ENCODE measurements at places on chromosomes 7 and 10. TPM values are rescaled to one million over a fixed set of nuclear protein-coding genes. Genes with fewer than 3 reads are reported as not detected.

GRCh38 chr7:102453319-102453718 lies 11.3 kb downstream of the ALKBH4 start:
- no peak for DNase-seq

Gene FAM237B
- not detected for total RNA-seq

Gene TCAF2
- total RNA-seq = 4.4 TPM

Gene BTRC
- 18.2 TPM for total RNA-seq

GRCh38 chr10:13801907-13802288 lies 215.1 kb downstream of the PRPF18 start:
- no peak for DNase-seq

DNA sequence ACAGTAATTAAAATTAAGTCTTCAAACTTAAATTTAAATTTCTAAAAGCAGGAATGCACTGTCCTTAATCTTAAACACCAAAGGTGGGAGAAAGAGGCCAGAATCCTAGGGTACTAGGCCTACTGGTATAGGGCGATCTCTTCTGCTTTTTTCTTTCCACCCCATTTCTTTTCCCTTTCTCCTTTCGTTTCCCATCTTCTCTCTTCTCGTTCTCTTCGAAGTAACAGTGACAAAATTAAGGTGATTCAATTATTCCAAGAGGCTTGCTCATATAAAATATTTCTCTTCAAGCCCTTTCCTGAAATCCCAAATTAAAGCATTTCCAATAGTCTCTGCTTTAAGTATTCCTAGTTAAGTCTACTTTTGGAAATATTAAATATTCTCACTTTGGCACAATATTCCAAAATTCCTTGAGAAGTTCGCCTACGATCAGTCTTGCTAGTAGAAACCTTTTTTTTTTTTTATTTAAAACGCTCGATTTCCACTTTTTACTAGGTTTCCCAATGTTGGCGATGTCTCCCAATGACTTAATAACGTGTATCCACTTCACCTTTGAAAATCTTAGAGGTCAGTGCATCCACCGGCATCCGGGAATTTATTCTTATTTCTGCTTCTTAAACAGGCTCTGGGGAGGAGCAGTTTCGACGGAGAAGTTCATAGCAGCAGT lies 765 bp upstream of the LCOR start:
- DNase-seq = no peak

DNA sequence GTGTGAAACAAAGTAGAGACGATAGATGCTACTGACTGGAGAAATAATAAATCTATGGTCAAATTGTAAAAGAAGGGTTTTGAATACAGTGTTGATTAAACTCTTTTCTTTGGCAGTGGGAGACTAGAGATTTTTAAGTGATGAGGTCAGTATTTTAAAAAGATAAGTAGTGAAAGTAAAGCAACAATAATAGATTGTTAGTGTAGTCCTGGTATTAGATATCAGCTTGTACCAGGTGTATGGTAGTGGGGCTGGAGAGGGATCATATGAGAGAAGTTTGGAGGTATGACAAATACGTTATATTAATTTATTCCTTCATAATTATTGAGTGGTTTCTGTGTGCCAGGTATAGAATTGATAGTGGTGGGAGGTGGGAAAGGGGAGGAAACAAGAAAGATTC lies 25.2 kb downstream of the PHTF2 start:
- DNase-seq = no peak
